ENCODE measurements at places on chromosomes 2 and 18.

DNA sequence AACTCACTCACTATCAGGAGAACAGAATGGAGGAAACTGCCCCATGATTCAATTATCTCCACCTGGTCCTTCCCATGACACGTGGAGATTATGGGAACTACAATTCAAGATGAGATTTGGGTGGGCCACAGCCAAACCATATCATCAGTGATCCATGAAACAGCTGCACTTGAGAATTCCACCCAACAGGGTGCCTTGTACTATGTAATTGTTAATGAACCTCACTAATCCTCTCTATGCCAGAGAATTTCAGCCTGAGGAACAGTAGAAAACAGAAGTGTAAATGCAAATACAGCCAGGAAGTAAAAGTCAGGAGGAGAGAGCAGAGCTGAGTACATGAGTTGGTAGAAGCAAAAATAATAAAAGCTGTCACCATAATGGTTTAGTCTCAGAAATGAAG is 261.4 kb downstream of the EPHA4 start:
- no peak for DNase-seq

- DNase-seq: peak; percentile 9
Observed at GRCh38 chr2:186771850-186772463, 77.0 kb downstream of the ZSWIM2 start.

DNA sequence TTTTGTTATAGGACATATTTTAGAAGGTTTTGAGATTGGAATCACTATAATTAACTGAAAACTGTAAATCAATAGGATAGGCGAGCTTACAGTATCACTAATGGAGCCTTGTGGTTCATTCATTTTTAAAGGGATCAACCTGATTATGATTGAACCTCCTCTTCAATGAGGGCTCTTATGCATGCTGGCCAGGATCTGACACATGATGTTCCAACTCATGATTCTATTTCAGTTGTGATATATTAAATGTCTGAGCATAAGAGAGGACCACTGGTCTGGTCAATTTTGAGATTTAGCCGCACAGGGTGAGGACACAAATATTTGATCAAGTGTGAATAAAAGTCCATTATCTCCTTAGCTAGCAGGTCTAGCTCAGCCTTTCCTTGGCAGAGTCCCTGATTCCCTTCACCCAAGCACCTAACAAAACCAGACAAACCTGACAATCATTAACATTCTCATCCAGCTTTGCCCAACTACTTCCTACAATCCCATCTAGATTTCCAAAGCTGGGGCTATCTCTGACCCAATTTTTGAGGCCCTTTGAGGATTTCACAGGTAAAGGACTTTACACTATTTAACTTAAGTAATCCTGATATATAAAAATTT is 6.9 kb upstream of the MAP4K4 start:
- no peak for DNase-seq

GRCh38 chr2:144524118-144525009 is 4.4 kb upstream of the ZEB2 start:
- DNase-seq: peak; percentile 85

- no peak for DNase-seq
Observed at GRCh38 chr18:41009926-41010325, 945.1 kb upstream of the PIK3C3 start.

- DNase-seq: no peak
Observed at GRCh38 chr2:241459520-241459919, 48.9 kb downstream of the STK25 start.

GRCh38 chr2:231685349-231686191 is 22.8 kb upstream of the PTMA start:
- peak; percentile 77 for DNase-seq

DNA sequence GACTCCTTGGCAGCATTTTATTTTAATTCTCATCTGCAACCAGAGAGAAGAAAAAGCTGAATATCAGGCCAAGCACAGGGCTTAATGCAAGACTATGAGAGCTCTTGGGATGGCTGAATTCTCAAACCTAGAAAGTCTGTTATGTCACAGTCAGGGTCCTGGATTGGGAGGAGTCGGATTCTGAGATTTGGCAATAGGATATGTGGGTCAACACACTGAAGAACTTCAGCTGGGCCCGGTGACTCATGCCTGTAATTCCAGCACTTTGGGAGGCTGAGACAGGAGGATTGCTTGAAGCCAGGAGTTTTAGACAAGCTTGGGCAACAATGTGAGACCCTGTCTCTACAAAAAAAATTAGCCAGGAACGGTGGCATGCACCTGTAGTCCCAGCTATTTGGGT is 102.4 kb downstream of the COL3A1 start:
- no peak for DNase-seq

DNA sequence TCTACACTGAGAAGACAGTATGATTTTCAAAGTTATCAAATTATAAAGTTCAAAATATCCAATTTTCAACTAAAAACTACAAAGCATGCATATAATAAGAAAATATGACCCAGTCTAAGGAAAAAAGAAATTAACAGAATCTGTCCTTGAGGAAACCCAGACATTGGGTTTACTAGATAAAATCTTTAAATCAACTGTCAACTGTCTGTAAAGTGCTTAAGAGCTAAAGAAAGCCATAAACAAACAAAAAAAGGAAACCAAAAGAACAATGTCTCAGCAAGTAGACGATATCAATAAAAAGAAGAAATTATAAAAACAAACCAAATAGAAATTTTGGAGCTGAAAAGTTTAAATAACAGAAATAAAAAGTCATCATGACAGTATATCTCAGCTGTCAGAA is 10.5 kb upstream of the ABCB11 start:
- DNase-seq: no peak

DNA sequence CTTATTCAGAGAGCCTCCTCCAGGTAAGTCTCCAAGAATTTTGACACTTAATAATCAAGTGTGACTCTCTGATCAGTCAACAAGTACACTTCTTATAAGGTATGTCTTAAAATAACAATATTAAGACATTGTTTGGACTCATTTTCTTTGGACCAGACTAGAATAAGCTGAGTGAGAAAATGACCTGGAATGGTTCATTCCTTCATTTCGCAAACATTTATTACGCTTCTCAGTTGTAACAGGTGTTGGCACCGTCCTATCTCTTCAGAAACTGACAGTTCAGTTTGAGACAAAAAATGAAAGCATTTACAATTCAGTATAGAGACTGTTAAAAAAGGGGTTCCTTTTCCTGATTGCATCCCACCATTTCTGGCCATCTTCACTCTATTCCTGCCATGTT is 46.6 kb downstream of the TSPYL6 start:
- DNase-seq: no peak

DNA sequence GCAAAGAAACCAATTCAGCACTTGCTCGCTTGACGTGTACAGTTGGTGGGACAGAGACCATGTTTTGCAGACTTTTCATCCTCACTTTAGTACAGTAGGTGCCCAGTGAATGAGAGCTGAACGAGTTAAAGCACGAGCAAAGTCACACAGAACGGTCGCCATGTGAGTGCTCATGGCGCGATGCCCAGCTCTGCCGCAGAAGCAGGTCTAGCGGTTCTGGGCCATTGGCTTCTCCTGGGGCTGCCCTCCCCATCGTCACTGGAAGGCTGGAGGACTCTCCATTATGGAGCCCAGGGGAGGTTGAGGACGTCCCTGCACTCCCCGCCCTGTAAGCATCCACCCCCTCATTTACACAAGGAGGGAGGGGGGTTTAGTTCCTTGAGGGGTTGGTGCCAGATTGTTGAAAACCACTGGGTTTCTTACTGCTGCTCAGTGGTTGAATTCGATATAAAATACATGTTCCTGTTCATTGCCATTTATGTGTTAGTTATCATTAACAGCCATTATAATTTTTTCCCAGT is 24.9 kb downstream of the PTGR3 start:
- DNase-seq: no peak

- peak; percentile 81 for DNase-seq
Observed at GRCh38 chr2:63589148-63589958, 590 bp downstream of the MDH1 start.

DNA sequence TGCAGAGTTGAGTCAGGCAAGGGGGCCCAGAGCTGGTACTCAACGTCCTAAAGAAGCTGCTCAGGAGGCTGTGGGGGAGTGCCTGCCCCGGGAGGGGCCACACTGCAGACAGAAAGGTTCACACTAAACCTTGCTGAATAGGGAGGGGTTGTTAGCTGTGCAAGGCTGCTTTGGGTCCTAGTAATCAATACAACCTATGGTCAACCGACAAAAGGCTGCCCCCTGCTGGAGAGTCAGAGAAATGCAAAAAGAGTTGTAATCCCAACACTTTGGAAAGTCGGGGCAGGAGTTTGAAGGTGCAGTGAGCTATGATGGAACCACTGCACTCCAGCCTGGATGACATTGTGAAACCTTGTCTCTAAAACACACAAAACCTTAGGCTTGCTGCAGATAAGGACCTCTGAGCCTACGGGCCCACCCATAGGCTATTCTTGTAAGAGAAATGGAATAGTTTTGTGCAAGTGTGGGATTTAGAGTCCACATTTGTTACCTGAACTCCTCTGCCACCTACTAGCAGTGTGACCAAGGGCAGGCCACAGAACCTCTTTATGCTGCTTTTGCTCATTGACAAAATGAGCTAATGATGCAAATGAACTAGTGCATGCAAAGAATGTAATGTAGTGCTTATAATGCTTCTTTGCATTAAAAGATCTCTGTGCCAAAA is 81.5 kb downstream of the PRPF40A start:
- peak; percentile 87 for DNase-seq

DNA sequence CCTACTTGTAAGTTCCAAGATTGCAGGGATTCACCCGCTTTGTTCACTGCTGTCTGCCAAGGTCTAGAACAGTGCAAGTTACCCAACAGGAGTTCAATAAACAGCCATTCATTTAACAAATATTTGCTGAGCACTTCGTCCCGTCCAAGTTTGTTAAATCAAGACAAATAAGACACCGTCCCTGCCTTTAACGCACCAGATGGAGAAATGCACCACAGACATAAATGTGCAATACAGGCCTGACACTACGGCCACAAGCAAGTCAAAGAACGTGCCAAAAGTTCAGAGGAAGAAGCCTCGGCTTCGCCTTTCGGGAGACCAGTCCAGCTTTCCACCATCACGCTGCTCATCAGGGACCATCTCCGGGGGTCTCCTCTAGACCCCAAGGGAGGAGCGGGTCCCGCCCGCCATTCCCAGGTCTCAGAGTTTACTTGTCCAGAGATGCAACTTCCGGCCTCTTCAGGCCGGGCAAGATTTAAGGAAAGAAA is 429 bp downstream of the C2orf76 start:
- peak; percentile 13 for DNase-seq

DNA sequence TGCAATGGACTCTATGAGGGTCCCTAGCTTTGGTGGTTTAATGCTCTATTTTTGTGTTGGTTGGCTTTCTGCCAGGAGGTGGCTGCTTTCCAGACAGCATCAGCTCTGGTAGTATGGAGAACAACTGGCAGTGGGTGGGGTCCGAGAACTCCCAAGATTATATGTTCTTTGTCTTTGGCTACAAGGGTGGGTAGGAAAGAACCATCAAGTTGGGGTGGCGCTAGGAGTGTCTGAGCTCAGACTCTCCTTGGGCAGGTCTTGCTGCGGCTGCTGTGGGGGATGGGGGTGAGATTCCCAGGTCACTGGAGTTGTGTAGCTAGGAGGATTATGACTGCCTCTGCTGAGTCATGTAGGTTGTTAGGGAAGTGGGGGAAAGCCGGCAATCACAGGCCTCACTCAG is 976.1 kb upstream of the GYPC start:
- no peak for DNase-seq

DNA sequence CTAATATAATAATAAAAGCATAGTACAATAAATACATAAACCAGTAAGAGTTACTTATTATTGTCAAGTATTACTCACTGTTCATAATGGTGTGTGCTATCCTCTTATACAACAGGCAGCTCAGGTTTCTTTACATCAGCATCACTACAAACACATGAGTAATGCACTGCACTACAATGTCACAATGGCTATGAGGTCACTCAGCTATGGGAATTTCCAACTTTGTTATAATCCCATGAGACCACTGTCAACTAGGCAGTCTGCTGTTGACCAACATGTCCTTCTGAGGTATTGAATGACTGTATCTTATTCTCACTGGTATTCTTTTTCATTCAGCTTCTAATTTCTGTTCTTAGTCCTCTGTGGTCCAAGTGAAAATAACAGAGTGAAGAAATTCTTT is 250.4 kb upstream of the DSEL start:
- DNase-seq: no peak

DNA sequence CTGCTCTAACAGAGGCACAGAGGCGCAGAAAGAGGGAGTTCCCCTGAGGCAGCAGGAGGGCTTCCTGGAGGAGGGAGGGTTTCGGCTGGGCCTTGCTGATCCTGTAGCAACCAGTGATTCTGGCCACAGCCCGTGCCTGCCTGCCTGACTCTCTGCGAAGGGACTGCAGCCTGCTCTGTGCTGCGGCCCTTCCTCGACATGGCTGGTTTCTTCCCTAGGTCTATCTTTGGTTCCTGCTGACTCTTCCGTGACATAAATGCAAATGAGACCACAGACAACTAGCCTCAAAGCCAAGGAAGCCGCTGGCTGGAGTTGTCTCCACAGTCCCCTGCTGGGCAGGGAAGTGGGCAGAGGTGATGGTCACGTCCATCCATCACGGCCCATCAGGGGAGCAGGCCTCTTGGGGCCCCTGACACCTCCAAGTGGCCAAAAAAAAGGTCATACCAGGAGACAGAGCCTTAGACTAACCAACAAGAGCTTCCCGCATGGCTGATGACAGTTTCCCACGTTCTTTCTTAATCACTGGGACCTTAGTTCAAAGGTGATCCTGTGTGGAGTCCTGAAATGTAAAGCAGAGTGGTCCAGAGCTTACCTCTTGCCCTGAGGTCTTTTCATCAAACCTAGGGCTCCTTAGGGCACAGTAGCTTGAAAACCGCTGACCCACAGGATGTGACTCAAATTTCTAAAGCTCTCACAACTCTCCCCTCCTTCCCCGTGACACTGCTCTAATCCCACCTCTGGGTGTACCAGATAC is 55.3 kb downstream of the HS1BP3 start:
- no peak for DNase-seq

DNA sequence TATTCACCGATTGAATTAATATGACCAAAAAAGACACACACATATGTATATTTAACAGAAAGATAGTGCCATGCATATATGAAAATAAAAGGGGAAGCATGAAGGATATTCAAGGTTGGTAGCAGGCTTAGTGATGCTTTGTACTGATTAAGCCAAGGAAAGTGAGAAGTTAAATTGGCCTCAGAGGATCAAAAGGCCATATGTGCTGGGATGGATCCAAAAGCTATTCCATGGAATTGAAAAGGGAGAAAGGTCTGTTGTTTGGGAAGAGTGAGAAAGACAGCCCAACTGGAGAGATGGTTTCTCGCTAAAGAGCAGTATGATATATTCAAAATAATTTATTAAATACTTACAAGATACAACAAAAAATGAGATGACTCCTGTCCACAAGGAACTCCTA is 65.9 kb downstream of the INSIG2 start:
- no peak for DNase-seq

GRCh38 chr2:144281476-144281875 is 238.4 kb downstream of the ZEB2 start:
- no peak for DNase-seq

- DNase-seq: no peak
Observed at GRCh38 chr2:238233625-238234024, 6.2 kb downstream of the HES6 start.

DNA sequence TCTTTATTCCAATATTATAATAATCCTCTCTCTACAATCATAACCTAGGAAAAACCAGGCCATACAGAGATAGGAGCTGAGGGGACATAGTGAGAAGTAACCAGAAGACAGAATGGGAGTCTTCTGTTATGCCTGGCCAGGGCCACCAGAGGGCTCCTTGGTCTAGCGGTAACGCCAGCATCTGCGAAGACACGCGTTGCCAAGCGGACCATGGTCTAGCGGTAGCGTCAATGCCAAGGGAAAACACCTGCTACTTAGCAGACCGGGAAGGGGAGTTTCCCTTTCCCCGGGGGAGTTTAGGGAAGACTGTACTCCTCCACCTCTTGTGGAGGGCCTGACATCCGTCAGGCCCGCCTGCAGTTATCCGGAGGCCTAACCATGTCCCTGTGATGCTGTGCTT is 36.6 kb downstream of the ARL6IP6 start:
- peak; percentile 79 for DNase-seq

GRCh38 chr2:188024811-188025210 is 266.9 kb upstream of the GULP1 start:
- no peak for DNase-seq
